ENCODE measurements at places on chromosomes 3 and 15. TPM values are rescaled to one million over a fixed set of nuclear protein-coding genes. Genes with fewer than 3 reads are reported as not detected.
A peak's percentile ranks its signal among the peaks of the same experiment; 100 is the strongest.

DNA sequence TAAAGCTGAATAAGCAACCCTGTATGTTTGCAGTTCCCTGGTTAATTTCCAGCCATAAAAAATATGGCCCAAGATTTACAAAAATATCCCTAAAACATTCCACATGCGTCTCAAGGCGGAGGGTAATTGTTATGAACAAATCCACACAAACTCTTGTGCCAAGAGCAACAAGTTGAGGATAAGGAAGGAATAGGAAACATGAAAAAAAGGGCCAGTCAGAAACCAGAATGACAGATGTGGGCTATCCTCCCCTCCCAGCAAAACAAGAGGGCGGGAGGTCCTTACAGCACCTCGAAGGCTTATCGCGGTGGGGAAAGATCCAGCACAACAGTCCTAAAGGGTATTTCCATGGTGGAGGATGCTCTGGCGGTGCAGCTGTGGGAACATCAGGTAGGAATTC lies 155.6 kb upstream of the HES1 start:
- DNase-seq, result no peak

GRCh38 chr3:114350271-114350670 lies 56.4 kb downstream of the TIGIT start:
- no peak for DNase-seq

DNA sequence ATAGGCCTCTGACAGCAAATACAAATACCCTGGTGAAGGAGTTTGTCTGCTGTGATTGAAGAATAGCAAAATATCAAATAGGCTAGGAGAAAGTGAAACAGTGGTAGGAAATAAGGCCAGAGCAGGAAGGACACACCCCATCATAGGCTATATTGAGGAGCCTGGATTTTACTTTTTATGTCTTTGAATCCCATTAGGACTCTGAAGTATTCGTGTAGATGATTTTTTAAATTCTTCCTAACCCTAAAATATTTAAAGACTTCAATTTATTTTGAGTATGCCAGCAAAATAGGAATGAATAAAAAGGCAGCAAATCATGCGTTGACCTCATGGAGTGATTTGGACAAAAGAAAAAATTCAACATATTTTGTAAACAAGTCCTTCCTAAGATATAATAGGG lies 562.8 kb downstream of the NAALADL2 start:
- no peak for DNase-seq

GRCh38 chr15:62769604-62770003 lies 272.9 kb upstream of the TPM1 start:
- DNase-seq, result no peak

- DNase-seq, result no peak
Observed at GRCh38 chr15:51752888-51753287, 1.5 kb downstream of the TMOD2 start.

- no peak for DNase-seq
Observed at GRCh38 chr15:45157974-45158373, 28.2 kb downstream of the DUOX1 start.

DNA sequence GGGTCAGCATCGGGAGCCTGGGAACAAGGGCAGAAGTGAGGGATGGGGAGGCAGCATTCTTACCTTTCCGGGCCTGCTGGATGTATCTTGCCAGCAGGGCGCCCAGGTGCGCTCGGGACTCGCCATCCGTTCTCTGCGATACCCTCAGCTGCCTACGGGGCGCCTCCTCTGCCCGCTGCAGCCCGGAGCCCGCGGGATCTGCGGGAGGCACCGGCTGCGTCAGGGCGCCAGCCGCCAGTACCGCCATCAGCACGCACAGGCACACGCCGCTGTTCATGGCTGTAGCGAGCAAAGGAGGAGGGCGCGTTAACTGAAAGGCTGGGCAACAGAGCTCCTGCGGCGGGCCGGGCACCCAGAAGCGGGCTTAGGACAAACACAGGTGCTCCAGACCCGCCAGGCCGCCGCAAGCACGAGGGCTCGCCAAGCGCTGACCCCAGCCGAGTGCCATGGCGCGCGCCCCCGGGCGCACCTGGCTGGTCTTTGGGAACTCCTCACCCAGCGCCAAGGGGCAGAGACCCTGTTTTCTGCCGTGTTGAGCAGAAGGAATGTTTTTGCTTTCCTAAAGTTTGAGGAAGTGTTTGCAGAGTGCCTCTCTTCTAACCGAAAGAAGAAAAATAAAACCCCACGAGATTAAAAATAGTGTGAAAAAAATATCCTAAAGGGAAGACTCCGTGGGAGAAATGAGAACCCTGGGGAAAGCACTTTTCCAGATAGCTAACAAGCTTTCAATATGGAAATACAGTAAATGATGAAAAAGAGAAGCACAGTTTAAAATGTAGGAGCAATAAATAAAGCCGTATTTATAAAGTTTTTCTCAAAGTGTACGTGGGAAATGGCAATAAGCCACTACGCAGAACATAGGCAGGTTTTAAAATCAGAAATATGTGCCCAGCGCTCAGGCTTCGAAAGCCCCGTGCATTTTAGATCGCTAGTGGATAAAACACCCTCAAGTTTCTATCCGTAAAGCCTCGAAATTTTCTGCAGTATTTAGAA lies 2.3 kb downstream of the CCK start:
- peak; percentile 4 for DNase-seq

DNA sequence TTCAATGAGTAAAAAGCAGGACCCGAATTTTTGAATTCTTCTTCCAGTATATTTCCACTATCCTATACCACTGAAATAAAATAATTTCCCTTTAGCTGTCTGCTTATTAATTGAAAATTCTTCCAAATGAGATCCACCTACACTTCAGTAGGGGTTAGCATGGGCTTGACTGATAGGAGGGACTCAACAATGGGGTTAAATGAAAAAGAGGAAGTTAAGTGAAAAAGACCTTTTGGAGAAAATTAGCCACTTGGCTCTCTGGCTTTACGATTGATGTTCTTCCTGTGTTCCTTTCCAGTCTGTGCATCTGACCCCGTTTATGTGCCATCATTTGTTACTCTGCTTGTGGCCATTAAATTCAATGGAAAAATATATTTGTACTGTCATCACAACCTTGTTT lies 54.0 kb upstream of the GCNT3 start:
- no peak for DNase-seq

- no peak for DNase-seq
Observed at GRCh38 chr3:37645517-37646380, 215.9 kb upstream of the CTDSPL start.

DNA sequence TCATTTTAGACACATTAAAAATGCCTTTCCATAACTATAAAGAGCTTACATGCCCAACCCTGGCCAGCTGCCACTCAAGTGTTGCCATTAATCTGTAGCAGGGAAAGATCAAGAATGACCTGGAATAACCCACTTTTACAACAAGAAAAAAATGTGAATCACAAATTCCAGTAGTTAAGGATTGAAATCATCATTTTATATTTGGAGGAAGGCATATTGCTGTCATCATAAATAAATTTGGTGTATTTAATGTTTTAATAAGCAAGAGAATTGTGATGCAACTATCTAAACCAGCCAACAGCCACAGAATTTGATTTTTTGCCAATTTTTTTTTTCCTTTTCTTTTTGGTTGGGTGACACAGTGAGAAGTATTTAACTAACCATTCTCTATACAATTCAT lies 240.0 kb upstream of the SEMA6D start:
- no peak for DNase-seq

- no peak for DNase-seq
Observed at GRCh38 chr15:91127236-91127955, 27.3 kb downstream of the SV2B start.

DNA sequence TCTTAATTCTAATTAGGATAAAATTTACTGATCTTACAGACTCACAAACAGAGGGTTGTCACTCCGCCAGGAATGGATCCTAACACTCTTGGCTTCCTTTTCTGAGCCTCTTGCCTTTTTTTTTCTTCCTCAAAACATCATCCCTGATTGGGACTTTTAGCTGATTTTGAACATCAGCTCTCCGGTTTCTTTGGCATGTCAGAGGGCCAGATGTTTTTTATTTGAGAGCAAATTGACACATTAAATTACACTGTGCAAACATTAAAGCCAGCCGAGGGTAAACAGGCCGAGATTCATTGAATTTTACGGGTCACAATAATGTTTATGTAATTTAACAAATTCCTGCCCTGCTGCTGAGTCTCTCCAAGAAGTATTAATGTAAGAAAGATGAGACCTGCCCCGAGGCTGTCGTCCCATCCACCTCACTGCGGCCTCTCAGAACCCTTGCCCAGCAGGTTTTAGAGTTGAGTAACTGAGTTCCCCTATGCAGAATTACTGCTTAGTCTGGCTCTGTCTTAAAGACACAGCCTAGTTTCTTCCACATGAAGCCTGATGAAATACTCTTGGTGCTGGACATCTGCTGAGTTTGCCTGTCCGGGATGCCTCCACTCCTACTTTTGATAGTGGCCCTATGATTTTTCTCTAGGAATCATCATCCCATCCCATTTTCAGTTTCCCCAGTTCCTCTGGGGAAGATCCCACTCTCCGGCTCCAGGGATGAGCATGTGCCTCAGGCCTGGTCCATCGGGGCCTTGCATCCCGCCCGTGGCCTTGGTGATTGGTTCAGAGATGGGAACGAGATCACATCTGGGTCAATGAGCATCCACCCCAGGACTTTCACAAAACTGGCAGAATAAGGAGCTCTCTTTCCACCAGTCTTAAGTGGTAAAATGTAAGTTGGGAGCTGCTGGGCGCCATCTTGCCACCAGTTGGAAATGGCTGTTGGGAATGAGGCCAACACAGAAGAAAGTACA lies 226.6 kb upstream of the TLE3 start:
- no peak for DNase-seq

DNA sequence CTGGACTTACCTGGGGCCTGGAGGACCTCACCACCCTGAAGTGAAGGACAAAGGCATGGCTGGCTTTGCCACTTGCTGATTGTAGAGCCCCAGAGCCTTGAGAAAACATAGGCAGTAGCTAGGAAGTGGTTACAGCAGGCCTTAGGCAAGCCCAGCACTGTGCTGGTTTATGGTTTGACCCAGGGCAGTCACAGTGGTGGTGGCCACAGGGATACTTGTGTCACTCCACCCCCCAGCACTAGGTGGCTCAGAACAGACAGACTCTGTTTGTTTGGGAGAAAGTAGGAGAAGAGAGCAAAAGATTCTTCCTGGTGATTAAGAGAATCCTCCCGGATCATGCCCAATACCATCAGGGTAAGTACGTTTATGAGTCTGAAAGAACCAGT lies 13.2 kb upstream of the COL8A1 start:
- DNase-seq, result no peak

DNA sequence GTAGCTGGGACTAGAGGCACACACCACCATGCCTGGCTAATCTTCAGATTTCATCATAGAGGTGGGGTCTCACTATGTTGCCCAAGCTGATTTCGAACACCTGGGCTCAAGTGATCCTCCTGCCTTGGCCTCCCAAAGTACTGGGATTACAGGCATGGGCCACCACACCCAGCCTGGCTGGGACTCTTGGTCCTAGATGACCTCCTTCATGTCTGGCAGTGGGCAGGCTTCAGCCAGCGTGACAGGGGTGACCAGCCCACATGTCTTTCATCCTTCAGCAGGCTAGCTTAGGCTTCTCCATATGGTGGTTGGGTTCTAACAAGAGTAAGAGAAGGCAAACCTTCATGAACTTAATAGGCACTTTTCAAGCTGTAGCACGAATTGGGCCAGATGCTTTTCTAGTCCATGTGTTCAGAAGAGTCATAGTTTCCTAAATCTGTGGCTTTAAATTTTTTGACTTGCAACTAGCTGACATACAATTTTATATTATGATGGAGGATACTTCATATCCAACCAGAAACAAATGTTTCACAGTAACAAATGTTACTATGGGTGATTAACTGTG lies 7.6 kb downstream of the GPD1L start:
- DNase-seq, result no peak

- no peak for DNase-seq
Observed at GRCh38 chr3:194407423-194407822, 8.4 kb upstream of the GP5 start.

- no peak for DNase-seq
Observed at GRCh38 chr3:148707601-148708380, 10.1 kb downstream of the AGTR1 start.

GRCh38 chr3:149476225-149476624 lies 1.7 kb downstream of the TM4SF4 start:
- DNase-seq, result no peak

- no peak for DNase-seq
Observed at GRCh38 chr3:193783166-193783896, 190.3 kb downstream of the OPA1 start.

- DNase-seq, result no peak
Observed at GRCh38 chr3:105187344-105187743, 179.4 kb upstream of the ALCAM start.

- peak; percentile 97 for DNase-seq
Observed at GRCh38 chr3:194135806-194136518, at the start of gene HES1. Gene HES1, plus strand, starts transcription at chr3:194136148. Its CDS starts 233 bp downstream, at chr3:194136381.

GRCh38 chr3:65173841-65174240 lies 486.0 kb upstream of the ADAMTS9 start:
- no peak for DNase-seq

DNA sequence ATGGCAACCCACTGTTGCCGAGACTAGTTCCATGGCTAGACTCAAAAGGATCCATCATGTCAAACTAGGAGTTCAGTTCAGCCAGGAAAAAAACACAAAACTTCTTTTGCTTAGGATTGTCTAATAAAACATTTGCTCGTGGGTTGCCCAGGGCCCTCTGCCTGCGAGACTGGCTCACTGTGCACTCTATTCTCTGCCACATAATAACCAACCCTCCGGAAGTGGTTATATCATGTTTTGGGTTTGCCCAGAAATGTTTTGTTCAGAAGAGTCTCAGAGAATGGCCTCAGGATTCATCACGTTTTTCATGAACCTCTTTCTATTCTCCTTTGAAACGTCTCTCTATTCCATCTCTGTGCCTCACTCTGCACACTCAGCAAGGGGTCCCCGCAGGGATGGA lies 216.1 kb downstream of the SV2B start:
- no peak for DNase-seq

- no peak for DNase-seq
Observed at GRCh38 chr3:14718539-14718938, 43.6 kb downstream of the C3orf20 start.

GRCh38 chr3:133832802-133833144 lies 27.2 kb downstream of the SRPRB start:
- DNase-seq, result no peak

DNA sequence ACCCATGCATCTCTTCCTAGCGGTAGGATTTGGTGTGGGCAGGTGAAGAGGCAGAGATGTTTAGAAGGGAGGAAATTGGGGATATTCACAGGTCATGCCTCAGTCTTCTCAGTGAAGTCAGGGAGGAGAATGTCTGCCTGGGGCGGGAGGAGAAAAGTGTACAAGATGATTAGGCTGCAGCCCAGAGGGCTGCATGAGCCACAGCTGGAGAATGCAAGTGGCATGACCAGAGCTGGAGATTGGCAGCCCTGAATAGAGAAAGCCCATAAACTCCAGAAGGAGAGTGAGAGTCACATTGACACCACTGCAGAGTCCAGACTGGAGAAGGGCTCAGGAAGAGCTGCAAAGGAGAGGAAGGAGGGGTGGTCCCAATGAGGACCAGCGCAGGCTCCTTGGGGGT lies 22.6 kb downstream of the PDHB start:
- DNase-seq, result no peak

Gene CLDN16
- polyA plus RNA-seq, result 35.6 TPM

Gene SLC28A2
- polyA plus RNA-seq, result 1.0 TPM

Gene CNTN6
- polyA plus RNA-seq, result 4.3 TPM

Gene GHRL
- polyA plus RNA-seq, result 2.7 TPM

Gene KLHL40
- not detected for polyA plus RNA-seq

Gene ZIC1
- 0.08 TPM for polyA plus RNA-seq

Gene ITPKA
- 0.52 TPM for polyA plus RNA-seq

Gene B3GALNT1
- 41.8 TPM for polyA plus RNA-seq
